ENCODE measurements at places on chromosomes 11 and 22.
A peak's percentile ranks its signal among the peaks of the same experiment; 100 is the strongest.

DNA sequence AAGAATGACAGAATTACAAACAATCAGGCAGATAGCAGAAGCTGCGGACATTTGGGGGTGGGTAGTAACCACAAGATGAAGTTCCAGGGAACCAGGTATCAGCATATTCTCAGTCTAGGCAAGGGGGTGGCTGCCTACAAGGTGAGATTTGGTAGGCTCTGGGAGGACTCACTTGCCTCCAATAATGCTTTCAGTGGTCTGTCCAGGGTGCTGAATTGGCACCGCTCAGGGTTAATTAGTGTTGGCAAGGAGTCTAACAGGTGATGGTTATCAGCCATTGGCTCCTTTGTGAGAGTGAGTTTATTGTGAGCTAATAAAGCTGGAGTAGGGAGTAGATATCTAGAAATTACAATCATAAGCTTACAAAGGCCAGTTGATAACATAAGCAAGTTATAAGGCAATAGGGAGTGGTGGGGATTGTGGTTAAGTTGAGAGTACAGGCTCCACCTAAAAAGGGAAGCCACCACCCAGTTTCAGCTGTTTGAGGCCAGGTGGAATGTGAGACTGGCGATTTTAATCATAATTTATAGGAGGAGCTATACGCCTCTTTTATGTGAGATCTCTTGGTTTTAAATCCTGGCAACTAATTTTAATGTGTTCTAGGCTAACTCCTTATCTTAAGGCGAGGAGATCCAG is 320.5 kb downstream of the MIAT start:
- DNase-seq, result no peak

DNA sequence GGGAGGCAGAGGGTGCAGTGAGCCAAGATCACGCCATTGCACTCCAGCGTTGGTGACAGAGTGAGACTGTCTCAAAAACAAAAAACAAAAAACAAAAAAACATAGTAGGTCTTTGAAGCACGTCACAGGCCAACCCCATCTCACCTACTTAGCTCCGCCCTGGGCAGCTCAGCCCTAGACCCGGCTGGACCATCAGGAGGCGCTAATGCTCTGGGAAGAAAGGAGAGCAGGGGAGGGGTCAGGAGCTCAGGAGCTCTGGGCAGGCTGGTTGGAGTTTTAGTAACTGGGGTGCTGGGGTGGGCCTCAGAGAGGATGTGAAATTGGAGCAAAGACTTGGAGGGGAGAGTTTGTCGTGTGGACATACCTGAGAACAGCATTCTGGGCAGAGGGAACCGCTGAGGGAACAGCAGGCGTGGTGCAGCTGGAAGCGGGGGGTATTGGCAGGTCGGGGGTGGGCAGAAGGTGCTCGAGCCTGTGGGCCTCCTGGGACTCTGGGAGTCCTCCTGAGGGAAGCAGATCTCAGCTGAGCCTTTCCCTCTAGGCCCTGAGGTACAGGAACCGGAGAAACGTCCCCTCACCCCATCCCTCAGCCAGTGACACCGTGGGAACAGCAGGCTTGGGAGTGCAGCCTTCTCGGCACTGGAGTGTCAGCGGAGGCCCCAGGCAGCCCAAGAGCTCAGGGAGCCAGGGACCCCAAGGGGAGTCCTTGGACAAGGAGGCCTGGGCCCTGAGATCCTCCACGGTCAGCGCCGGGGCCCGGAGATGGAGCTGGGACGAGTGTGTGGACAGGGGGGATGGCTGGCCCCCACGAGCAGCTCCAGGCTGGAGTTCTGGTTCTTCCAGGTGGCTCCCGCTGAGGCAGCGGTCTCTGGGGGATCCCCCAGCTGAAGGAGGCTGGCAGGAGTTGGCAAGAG is 2.2 kb upstream of the RPS6KA4 start:
- peak; percentile 22 for DNase-seq

DNA sequence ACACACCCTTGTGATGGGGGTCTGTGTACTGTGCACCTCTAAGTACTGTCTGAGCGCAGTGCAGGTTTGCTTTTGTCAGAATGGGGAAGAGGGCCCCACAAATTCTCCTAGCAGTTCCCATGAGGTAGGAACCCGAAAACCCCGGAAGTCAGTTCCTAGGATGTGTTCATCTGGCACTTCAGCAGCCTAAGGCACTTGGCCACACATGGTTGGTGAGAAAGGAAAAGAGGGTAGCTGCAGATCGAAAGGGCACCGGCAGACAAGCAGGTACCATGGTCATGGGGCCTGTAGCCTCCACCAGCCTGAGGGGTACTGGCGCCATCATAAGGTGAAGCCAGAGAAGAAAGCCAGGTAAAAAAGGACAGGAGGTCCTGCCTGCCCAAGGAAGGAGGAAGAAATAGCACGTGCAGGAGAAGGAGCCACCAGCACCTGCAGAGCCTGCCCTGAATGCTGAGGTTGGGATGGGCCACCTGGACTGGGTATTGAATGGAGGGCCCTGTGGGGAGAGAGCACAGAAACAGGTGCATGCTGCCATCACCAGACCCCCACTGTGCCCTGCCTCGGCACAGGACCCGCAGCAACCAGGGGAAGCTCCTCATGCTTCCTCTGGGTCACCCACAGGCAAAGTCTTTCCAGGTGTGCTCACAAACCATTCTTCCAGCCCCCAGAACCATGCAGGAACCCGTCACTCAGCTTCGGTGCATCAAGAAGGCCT is 8.1 kb upstream of the CASTOR1 start:
- no peak for DNase-seq

- no peak for DNase-seq
Observed at GRCh38 chr11:44037658-44037998, 10.2 kb upstream of the ACCSL start.

DNA sequence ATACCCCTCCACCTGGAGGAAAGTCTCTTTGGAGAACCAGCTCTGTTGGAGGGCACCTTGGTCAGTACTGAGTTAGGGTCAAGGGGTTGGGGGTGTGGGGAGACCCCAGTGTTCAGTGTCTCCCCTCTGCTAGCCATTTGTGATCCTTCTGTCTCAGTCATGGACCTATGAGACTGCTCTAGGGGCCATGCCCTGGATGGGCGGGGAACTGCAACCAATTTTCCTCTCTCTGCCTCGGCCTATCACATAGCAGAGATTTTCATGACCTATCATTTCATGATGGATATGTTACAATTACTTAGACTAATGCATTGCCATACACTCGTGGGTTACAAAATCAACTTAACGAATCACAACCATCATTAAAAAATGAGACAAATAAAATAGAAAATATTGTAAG is 7.4 kb downstream of the OTOG start:
- DNase-seq, result no peak

DNA sequence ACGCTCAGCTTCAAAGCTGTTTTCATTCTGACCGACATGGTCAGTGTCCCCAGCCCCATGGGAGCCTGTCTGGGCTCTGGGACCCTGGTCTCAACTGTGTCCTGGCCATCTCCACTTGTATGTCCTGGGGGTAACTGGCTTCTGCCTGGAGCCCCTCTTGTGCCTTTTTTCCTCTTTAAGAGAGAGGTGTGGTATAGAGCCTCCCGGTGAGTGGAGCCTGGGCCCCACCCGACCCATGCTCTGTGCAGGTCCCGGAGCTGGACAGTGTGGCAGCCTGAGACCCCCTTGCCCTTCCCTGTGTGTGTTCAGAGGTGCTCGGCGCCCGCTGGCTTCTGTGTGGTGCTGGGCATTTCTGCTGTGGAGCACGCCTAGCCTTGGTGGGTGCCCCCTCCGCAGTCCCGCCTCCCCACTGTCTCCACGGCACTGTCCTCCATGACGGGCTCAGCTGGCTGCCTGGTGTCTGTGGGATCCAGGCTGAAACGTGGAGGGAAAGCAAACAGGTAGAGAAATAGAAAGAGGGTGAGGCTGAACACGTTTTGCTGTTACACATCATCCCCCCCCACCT is 74.9 kb downstream of the PARVB start:
- DNase-seq, result no peak

GRCh38 chr11:132318421-132319157 is 948.2 kb downstream of the NTM start:
- DNase-seq, result no peak

Data from fibroblast of the conjunctiva (primary cell).